Activated naive CD4-positive, alpha-beta T cell treated with anti-CD3 and anti-CD28 coated beads, Interleukin-2, amount 50 U/mL, for 72 hours (primary cell): ENCODE measurements at places on chromosomes 12 and 14. TPM values are rescaled to one million over a fixed set of nuclear protein-coding genes. Genes with fewer than 3 reads are reported as not detected.

DNA sequence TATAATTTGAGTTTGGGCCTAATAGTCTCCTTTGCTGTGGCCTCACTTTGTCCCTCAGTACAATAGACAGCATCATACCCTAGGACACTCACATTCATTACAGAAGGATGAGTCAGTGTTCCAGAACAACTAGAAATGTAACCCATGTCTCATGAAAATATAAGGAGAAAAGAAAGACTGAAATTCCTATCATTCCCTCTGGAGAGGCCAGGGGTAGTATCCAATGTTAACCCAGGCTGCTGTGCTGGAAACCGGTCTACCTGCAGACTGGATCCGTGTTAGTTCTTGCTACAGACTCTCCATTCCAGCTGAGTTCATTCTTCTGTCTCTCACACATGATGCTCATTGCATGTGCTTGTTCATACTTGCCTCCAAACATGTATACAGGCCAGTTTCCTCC, 75.8 kb upstream of the HOXC13 start:
- no peak for DNase-seq

GRCh38 chr12:47990351-47991105, 13.7 kb downstream of the COL2A1 start:
- peak; percentile 56 for DNase-seq

GRCh38 chr12:68048648-68049297, 59.5 kb downstream of the IFNG-AS1 start:
- no peak for DNase-seq

ZDHHC22 gene
- not detected for total RNA-seq

DNA sequence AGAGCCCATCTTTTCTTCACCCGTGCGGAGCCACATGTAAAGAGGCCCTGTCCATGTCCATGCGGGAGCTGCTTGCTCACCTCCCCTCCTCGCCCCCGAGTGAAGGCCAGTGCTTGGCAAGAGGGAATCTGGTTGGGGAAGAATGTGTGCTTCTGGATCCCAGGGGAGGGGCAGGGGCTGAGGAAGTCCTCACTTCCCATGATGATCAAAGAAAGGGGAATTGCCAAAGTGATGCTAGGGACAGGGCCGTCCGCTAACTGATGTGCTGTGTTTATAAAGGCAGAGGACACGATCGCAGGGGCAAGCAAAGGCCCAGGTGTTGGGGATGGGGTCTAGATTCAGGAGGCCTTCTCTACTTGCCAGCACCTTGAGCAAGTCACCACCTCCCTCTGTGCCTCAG, 137.4 kb upstream of the PRMT8 start:
- no peak for DNase-seq

- DNase-seq = no peak
Observed at GRCh38 chr14:89922031-89922907, 32.3 kb downstream of the EFCAB11 start.
